ENCODE measurements at places on chromosomes 7 and 10.

- DNase-seq: no peak
Observed at GRCh38 chr7:73437621-73438416, 4.2 kb downstream of the FZD9 start.

DNA sequence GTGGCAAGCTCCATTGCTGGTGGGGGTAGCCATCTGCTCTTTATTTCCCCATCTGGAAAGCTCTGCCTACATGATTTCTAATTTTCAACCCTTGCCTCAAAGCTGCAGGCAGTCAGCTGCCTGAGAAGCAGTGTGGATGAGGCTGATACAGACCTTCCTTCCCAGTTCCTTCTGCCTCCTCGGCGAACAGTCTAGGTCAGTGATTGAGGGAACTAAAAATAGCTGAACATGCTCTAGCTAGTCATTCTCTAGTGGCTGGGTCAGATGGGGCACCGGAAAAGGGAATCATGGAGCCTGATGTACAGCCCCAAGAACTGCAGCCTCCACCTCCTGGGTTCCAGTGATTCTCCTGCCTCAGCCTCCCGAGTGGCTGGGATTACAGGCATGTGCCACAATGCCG lies 48.7 kb downstream of the NAMPT start:
- no peak for DNase-seq

DNA sequence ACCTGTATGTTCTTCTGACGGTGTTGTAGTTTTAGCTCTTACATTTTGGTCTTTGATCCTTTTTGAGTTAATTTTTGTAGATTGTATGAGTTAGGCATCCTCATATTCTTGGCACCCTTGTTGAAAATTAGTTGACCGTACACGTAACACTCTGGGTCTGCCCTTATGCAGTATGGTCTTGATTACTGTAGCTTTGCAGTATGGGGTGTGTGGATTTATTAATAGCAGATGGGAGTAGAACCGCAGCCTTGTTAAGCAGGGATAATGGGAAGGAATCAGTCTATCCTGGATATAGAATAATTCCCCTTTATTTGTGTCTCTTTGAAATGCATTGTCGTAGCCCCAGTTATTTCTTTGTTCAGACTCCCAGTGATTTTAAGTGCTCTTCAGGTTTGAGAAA lies 95.5 kb downstream of the UBE3C start:
- DNase-seq: no peak

GRCh38 chr7:122764902-122765301 lies 62.2 kb upstream of the RNF148 start:
- no peak for DNase-seq

- DNase-seq: no peak
Observed at GRCh38 chr7:543501-544337, 24.1 kb upstream of the PDGFA start.

DNA sequence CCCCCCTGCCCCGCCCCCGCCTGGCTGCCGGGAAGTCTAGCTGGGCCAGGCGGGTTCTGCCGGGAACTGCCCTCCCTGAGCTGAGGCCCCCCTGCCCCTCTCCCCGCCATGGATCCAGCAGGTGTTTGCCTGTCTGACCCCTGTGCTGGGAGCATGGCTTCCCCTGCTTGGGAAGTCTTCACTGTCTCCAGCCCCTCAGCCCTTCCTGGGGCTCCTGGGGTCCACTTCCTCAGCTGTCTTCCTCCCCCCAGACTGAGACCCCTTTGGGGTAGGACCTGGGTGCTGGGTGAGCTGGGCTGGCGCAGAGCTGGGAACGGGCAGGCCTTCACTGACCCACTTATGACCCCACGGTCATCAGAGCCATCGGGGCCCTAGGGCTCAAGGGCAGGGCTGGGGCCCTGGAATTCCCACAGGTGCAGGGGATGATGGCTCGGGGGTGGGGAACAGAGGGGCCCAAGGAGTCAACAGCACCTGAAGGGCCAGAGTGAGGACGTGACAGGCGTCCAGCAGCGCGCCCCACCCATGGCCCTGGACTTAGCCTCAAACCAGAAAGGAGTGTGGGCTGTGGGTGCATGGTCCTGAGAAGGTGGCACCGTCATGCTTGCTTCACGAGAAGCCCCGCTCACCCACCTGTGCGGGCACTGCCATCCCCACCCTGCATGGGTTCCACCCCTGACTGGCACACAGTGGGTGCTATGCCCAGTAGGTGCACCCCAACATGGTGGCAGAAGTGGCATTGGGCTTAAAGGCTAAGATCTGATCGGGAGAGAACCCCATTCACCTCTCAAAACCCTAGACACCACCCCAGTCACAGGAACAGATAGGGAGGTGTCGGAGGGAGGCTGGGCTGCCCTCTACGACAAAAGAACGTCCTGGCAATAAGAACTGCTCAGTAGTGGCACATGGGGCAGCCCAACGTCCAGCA lies 16.2 kb upstream of the TNRC18 start:
- no peak for DNase-seq

DNA sequence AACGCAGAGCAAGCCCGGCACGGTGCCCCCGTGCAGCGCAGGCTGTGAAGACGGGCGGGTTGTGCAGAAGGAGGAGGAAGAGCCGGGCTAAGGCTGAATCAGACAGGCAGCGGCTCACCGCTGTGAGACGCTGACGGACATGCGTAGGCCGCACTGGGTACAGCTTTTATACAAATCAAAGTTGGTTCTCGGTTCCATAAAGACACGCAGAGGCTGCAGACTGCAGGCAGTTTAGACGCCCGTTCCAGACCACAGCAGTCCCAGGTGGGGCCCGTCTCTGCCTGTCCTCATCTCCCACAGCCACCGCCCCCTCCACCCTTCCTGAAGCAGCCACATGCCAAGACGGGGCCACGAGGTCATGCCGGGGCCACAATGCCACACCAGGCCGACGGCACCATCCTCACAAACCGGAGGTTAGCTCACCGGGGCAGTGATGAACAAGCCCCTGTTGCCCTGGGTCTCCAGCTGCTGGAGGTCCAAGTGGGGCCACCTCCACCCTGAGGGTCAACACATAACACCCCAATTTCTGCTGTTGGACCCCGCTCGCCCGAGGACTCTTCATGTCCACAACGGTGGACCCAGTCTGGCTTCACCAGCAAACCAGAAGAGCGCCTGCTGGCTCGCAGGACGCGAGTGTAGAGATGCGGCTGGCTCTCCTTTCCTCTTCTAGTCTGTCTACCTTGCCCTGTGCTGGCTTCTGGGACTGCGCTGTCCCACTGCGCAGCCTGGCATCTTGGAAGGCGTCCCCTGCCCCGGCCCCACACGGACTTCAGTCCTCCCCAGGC lies 227.2 kb downstream of the ELFN1 start:
- no peak for DNase-seq

DNA sequence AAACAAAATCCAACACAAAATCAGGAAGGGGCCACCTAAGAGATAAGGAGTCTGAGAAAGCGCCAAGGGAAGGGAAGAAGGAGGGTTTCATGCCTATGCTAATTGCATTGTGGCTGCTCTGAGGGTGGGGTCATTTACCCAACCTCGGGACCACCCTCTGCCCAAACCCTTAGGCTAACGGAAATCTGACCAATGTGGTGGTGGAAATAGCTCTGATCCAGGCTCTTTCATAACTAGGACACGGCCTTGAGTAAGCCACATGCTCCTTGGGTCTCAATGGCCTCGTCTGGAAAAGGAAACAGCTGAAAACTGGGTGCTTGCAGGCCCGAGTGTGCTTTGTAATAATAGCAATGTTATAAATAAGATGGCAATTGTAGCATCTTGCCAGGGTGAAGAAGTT lies 14.9 kb upstream of the SRGN start:
- DNase-seq: no peak

- DNase-seq: no peak
Observed at GRCh38 chr10:15518250-15518649, 147.2 kb upstream of the FAM171A1 start.

DNA sequence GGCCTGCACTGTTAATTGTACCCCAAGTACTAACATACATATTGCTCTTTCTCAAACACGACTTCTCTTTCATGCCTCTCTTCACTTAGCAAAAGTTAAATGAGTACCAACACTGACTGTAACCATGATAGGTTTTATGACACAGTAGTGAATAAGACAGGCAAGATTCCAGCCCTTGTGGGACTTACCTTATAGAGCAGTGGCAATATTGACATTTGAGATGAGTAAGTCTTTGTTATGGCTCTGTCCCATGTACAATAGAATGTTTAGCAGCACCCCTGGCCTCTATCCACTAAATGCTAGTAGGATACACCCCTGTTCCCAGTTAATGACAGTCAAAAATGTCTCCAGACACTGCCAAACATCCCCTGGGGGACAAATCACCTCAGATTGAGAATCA lies 11.9 kb upstream of the COL1A2 start:
- no peak for DNase-seq

DNA sequence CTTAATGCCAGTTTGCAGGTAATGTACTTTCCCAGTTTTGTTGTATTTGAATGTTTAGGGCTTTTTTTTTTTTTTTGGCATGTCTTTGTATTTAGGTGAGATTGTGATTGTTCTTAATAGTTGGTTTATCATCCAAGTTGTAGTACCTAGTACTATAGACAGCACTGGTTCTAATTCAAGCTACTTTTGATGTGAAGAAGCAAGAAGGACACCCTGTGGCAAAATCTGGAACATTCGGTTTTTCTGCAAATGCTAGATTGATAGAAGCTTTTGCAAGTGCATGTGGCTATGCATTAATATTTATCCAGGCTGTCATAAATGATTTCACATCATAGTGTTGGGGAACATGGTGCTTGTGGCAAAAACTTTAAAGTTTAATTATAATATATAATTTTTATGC lies 248.9 kb downstream of the FOXP2 start:
- DNase-seq: no peak

DNA sequence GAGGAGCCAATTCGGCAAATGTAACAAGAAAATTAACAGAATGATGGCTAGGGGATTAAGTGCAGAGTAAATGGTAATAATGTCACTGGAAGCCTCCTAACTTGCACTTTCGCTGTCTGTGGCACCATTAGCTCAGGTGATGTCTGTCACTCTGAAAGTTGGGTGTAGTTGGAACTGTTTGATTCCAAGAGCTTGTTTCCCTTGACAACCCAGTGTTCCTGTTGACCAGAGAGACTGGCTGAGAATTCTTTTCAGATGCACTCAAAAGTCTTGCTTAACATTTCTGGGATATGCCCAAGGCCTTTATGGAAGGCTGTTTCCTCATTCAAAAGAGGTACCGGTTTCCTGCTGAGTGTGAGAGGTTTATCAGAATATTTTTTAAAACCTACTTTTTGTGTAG lies 49.6 kb downstream of the PLPP4 start:
- DNase-seq: no peak

DNA sequence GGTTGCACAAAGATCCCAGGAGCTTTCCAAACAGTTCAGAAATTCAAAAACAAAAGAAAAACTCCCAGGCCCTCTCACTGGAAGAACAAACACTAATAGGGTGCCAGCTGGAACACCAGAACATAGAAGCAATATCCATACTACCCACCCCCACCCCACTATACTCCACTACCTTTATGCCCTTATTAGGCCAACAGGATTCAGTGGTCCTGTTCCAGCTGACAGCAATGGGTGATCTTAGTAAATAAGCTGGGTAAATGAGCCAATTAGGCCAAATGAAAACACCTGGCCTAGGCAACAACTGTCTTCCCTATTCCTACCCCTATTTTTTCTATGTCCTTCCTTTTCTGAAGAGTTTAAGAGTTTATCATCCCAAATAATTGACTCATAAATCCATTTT lies 11.7 kb downstream of the NOC3L start:
- no peak for DNase-seq

GRCh38 chr7:157516911-157517781 lies 180.3 kb downstream of the DNAJB6 start:
- DNase-seq: no peak

DNA sequence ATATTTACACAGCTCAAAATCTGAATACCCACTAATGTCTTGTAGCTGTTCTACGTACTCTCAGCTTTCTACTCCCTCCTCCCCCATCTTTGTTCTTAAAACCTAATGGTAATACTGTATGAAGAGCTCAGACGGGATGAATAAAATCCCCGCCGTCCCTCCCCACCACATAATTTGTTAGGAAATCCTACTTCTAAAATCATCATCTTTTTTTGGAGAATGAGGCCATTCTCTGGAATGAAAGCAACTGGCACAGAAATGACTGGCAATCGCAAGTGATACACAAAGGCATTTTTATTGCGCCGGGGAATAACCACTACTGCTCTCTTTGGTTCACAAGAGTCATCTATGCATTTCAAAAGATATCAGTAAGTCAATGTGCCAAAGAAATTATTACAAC lies 27.3 kb downstream of the SLC35B4 start:
- no peak for DNase-seq

DNA sequence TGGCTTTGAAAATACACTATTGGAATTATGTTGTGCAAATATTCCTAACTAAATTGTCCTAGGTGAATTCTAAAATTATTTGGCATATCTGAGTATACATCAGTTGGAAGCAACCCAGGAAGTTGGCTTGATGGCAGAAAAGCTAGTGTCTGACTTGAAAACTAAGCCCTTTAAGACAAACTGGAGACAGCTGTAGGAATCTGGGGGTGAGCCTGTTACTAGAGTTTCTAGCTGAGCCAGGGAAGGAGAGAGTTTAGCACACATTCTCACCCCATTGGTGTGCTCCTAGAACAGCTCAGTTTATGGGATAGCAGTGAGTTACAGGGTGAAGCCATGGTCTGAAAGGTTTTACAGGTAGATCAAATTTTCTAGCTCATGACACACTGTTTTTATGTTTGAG lies 210.2 kb upstream of the SLC26A5 start:
- DNase-seq: no peak

GRCh38 chr7:101990811-101991418 lies 173.5 kb downstream of the CUX1 start:
- peak; percentile 72 for DNase-seq

- no peak for DNase-seq
Observed at GRCh38 chr7:105281966-105282365, 106.8 kb downstream of the SRPK2 start.

DNA sequence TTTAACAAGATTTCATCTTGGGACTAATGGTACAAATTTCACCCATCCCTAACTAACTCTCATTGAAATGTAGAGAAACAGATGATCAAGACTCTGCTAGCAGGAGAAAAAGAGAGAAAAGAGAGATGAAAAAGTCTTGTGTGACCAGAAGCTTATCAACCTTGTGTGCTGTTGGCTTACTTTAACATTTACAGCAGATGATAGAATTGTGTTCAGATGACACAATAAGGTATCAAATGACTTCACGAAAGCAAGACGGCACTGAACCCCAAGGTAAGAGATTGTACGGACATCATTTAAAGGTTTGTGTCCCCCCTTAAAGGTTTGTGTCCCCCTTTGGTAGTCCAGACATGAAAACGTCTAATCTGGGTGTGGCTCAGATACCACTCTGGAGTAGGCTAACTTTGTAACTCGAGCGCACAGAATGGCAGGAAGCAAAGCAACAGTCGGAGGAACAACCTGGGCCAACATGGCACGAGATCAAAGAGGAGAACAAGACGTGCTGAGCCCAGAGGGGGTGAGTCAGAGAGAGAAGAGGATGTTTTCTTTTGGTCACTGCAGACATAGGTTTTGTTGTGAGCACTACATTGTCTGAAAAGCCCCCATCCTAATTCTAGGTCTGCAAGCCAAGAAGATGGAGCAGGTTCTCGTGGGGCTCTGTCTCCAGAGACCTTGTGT lies 10.4 kb upstream of the LMBR1 start:
- no peak for DNase-seq

GRCh38 chr7:55534262-55534915 lies 37.9 kb downstream of the VOPP1 start:
- peak; percentile 85 for DNase-seq

Data from GM20000 (cell line).